ENCODE measurements at places on chromosomes 4 and X.

- no peak for DNase-seq
These were observed 39.1 kb downstream of the MCUB start for GRCh38 chr4:109599046-109599652.

DNA sequence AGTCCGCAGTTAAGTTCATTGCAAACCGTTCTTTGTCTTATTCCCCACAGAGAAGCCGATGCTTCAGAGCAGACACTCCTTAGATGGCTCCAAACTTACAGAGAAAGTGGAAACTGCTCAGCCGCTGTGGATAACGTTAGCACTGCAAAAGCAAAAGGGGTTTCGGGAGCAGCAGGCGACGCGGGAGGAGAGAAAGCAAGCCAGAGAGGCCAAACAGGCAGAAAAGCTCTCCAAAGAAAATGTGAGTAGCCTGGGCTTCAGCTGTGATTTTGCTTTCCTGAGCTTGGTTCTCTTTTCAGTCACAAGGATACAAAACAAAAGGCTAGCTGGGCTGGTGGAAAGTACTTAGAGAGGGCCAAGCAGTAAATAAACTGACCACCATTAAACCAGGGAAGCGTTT, 64.0 kb downstream of the AASDH start:
- no peak for DNase-seq

DNA sequence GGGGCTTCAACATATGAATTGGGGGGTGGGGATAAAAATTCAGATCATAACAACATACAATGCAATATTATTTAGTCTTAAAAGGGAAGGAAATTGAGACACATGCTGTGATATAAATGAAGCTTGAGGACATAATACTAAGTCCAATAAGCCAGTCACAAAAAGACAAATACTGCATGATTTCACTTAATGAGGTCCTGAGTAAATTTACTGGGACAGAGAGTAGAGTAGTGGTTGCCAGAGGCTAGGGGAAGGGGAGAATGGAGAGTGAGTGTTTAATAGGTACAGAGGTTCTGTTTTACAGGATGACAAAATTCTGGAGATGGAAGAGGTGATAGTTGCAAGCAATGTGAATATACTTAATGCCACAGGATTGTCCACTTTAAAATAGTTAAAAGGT, 89.2 kb upstream of the RAPGEF2 start:
- DNase-seq: no peak

DNA sequence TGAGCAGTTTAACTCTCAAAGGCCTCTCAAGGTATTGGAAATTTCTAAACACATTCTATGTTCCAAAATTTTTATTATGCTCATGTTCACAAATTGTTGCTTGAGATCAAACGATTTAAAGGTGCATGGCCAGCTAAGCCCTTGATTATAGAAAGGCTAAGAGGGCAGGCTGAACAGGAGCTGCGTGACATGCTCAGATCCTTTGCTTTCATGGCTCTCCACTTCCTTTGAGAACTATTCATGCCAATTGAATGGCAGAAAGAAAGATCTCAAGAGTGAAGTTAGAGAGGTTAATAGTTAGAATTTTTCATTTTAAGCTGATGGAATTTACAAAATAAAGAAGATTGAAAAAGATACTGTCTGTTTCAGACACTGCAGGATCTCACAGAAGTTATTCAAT, 594 bp downstream of the LRIT3 start:
- no peak for DNase-seq

DNA sequence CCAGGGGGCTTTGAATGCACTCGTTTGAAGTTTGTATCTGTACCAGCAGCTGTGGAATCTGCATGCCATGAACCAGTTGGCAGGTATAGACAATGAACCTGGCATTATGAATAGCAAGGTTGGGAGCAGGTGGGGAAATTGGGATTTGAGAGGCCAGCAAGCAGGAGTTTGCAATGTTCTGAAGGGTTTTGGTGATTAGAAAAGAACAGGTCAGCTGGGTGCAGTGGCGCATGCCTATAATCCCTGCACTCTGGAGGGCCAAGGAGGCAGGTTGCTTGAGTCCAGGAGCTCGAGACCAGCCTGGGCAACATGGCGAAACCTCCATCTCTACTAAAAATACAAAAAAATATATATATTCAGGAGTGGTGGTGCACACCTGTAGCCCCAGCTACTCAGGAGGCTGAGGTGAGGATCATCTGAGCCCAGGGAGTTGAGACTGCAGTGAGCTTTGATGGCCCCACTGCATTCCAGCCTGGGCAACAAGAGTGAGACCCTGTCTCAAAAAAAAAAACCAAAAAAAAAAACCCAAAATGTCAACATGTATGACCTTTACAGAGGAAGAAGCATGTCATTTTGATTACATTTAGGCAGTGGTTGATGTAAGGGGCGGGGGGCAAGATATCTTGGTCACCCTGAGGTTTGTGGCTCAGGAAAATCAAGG, 63.9 kb downstream of the TSC22D3 start:
- no peak for DNase-seq

DNA sequence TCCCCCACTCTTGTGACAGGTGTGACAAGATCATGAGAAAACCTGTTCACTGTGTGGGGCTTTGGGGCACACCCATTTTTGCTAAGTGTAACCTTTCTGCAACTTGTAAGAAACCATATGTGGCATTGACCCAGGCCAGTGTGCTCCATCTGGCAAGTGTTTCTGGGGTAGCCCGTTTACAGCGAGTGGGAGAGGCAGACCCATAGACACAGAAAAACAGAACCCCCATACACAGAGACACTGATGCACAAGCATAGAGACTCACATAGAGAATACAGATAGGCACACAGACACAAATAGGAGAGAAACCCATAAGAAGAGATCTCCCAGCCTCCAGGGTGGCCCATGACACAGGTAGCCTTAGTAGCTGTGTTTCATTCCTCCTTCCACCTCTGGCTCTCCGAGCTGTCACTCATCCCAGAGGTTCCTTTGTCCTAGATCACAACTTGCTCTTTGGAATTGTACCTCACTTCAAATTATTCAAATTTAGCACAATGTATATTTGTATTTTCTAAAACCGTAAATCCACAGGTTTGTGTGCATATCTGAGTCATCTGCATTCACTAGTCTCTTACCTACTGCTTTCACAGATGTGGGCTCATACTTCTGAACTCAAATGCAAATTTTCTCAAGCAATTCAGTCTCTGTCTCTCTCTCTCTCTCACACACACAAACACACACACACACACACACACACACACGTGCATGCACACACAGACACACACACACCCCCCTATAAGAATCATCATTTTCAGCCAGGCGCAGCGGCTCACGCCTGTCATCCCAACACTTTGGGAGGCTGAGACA, 114.4 kb downstream of the SH3KBP1 start:
- no peak for DNase-seq

DNA sequence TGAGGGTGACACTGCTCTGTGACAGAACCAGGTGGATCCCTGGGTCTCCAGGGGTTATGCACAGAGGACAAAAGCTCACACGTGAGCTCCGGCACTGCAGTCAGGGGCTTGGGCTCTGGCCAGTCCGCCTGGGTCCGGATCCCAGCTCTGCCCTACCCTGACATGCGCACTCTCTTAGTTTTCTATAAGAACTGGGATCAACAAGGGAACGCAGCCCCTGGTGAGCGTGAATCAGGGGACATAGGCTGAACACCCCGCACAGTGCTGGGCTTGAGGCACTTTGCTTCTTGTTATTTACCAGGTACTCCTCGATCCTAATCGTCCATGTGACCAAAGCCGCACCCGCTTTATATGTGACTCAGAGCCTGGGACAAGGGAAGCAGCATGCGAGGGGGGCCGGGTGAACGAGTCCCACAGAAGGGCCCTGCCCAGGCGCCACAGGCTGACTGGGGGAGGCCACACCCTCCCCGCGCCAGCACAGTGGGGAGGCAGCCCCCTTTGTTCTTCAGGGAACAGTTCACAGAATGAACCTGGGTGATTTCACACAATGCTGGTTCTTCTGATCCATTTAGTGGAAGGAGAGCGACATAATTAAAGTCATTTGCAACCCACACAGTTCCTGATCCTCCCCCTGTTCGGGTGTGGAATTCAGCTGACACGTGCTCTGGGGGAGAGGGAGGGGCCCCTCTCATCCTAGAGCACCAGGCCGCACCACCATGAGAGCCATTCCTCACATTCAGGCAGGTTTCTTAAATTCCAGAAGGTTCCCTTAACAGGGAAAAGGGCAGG, 55.5 kb downstream of the WFS1 start:
- no peak for DNase-seq
